ENCODE measurements at places on chromosomes 12 and 14.

- no peak for DNase-seq
Measured at GRCh38 chr14:23183479-23183878, at the start of gene SLC7A8. SLC7A8 (minus strand) TSS chr14:23183660; CDS start chr14:23182914, 746 bp downstream.

DNA sequence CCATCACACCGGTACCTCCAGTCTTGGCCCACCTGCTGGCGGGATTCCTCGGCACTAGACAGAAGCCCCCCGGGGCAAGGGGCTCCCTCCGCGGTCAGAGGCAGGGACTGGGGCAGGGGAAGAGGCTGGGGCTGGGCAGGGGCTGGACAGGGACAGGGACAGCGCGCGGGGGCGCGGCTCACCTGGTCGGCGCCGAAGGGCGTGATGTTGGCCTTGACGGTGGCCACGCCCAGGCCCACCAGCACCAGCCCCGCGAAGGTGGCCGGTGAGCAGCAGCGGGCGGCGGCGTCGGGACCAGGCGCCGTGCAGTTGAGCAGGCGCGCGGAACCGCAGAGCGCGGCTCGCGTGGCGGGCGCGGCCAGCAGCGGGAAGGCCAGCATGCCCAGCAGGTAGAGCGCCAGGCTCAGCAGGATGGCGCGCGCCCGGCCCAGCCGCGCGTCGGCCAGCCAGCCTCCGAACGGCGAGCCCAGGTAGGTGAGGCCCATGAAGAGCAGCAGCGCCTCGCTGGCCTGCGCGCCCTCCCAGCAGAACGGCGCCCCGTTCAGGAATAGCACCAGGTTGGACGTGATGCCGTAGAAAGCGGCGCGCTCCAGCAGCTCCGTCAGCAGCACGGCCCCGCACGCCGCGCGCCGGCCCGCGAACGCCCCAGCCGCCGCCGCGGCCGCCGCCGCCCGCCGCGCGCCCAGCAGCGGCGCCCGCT, 392 bp downstream of the SLC15A4 start:
- peak; percentile 45 for DNase-seq

DNA sequence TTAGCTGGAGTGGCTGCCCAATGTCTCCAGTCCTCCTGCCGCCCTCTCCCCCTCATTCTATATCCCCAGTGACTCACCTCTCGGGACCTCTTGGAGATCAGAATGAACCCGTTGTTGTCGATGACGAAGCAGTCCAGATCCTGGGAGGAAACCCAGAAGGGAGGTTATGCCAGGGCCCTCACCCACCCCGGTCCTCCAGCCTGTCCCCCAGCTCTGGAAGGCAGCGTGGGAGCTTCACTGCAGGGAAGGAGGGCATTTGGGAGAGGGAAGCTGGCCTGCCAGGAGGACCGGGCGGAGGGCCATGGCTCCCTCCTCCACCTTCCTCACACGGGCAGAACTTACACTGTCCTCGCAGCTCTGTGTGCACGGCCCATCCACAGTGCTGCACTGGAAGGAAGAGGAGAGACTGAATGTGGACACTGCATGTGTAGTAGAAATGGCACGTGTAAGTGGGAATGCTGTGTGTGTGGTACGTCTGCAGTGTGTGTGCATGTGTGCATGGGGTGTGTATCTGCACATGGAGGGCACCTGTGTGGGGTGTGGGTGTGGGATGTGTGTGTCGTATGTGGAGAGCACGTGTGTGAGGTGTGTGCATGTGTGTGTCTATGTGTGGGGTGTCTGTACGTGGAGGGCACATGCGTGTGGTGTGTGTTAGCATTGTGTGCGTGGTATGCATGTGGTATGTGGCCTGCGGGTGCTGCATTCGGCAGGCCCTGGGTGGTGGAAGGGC, 10.0 kb upstream of the LRTM2 start:
- DNase-seq: no peak

- DNase-seq: no peak
Measured at GRCh38 chr14:64440494-64440893, 24.8 kb upstream of the AKAP5 start.

GRCh38 chr12:76032043-76032981, 736 bp upstream of the PHLDA1 start:
- no peak for DNase-seq

GRCh38 chr12:103903993-103904392, 26.2 kb upstream of the HSP90B1 start:
- DNase-seq: no peak

- no peak for DNase-seq
Measured at GRCh38 chr14:36067428-36068187, 108.9 kb downstream of the PTCSC3 start.

GRCh38 chr14:98122527-98122926, 1149.5 kb downstream of the BCL11B start:
- DNase-seq: no peak

- no peak for DNase-seq
Measured at GRCh38 chr14:51581017-51581881, 70.5 kb upstream of the FRMD6 start.

DNA sequence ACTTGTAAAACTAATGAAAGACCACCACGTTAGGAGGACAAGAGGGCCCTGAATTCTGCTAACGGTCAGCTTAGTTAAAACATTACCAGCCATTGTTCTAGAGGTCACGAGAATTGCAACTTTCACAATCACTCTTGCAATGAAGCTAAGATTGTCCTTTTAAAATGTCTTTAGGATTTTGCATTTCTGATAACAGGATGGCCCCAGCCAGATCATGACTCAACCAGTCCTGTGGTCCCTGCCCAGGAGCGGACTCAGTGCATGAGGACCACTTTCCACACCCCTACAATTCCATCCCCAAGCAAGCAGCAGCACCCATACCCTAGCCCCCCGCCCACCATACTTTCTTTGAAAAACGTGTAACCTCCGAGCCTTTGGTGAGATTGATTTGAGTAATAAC, 28.7 kb downstream of the HSP90AA1 start:
- no peak for DNase-seq

DNA sequence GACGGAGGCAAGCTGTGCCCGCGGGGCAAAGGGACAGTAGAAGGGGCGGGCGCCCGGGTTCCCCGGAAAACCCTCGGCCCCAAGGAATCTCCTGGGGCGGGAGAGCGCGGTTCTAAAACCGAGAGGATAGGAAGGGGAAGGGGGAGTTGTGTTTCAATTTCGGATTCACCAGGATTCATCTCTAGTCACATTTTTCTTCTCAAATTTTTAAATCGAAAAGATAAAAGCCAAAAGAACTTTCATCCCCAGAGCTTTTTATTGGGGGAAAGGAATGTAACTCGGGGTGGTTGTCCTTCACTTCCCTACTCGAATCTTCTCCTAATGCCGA, 1.4 kb downstream of the BMP4 start:
- DNase-seq: no peak

DNA sequence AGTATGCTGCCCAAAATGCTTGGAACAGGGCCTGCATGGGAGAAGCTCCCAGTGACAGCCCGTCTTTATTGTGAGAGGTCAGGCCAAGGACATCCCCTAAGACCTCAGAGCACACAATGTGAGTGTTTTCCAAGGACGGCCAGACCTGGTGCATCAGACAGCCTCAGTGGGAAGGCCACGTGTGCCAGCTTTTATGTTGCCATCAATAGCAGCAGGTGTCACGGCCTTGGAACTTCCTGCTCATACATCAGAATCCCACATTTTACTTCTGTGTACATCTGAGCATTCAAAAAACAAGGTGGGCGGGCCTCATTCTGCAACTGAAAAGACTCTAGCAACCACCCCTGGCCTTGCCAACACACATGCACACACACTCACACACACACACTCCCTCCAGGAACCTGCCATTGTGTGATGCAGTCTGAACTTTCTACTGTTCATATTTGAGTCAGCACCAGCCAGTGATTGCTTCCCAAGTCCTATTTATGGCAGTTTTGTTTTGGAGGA, 753.1 kb upstream of the TBX3 start:
- DNase-seq: no peak

- no peak for DNase-seq
Measured at GRCh38 chr14:32726516-32726915, 212.2 kb upstream of the NPAS3 start.

GRCh38 chr12:52423661-52424500, 10.3 kb downstream of the KRT75 start:
- no peak for DNase-seq

DNA sequence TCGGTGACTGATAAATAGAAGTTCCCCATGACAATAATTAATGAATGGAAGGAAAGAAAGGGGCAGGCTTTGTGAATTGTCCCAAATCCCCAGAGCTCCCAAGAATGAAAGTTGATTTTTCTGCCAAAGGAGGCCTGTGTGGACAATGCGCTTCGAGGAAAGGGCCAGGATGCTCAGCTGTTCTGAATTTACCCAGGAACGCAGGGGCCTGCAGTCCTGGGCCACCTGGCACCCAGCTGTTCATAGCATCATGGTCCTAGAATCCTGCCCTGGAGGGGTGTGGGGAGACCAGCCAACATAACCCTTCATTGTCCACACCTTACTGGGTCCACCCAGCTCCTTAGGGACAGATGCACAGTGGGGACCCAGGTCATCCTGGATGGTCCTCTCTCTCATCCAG, 587.5 kb downstream of the BCL11B start:
- DNase-seq: no peak

DNA sequence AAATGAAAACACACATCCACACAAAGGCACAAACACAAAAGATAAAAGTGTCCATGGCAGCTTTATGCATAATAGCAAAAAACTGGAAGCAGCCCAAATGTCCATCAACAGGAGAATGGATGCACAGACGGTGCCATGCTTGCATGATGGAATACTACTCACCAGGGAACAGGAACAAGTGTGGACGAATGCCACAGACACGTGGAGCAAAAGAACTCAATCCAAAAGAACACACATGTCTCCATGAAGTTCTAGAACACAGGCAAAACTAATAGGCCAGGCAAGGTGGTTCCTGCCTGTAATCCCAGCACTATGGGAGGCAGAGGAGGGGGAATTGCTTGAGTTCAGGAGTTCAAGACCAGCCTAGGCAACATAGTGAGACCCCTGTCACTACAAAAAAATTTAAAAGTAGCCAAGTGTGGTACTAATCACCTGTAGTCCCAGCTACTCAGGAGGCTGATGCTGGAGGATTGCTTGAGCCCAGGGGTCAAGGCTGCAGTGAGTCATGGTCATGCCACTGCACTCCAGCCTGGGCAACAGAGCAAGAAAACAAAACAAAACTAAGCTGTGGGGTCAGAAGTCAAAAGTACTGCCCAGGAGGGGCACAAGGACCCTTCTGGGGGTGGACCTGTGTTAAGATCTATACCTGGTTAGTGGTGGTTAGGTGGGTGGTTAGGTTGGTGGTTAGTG, 7.3 kb upstream of the TMEM119 start:
- no peak for DNase-seq

DNA sequence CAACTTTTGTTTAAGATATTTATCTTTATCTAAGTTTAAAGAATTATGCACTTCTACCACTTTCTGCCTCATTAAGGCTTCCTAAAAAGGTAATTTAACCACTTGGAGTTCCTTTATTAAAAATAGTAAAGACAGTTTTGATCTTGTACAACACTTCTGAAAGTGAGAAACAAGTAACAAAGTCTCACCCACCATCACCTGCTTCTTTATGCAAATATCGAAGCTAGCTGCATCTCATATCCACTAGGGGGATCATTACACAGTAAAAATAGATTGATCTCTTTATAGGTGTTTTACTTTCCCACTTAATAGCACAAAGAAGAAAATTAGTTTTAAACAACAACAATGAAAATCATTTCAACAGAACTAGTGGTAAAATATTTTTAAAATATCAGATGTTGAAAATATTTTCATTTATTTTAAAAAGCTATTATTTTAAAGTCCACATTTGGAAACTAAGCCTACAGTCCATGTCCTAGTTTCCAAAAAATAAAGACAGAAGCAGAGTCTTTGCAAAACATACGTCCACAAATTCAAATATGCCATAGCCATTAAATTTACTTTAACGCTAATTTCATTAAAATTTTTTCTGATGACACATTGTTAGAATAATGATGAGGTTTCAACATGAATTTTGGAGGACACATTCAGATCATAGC, 160.0 kb upstream of the SOX5 start:
- no peak for DNase-seq

DNA sequence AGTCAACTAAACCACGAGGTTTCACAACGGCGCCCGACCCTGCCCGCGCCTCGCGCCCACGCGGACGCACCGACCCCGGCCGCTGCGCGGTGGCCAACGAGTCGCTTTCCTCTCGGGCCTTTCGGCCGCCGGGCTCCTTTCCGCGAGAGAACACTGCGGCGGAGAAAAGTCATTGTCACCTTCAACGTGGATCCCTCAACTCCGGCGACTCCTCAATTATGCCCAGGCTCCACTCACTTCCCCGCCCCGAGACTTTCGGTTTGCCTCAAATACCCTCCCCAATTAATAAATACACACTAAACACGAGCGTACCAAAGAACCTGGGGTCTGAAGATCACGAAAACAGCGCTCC, 450 bp downstream of the SINHCAF start:
- DNase-seq: no peak

- no peak for DNase-seq
Measured at GRCh38 chr12:14148489-14149270, 167.3 kb upstream of the GRIN2B start.

DNA sequence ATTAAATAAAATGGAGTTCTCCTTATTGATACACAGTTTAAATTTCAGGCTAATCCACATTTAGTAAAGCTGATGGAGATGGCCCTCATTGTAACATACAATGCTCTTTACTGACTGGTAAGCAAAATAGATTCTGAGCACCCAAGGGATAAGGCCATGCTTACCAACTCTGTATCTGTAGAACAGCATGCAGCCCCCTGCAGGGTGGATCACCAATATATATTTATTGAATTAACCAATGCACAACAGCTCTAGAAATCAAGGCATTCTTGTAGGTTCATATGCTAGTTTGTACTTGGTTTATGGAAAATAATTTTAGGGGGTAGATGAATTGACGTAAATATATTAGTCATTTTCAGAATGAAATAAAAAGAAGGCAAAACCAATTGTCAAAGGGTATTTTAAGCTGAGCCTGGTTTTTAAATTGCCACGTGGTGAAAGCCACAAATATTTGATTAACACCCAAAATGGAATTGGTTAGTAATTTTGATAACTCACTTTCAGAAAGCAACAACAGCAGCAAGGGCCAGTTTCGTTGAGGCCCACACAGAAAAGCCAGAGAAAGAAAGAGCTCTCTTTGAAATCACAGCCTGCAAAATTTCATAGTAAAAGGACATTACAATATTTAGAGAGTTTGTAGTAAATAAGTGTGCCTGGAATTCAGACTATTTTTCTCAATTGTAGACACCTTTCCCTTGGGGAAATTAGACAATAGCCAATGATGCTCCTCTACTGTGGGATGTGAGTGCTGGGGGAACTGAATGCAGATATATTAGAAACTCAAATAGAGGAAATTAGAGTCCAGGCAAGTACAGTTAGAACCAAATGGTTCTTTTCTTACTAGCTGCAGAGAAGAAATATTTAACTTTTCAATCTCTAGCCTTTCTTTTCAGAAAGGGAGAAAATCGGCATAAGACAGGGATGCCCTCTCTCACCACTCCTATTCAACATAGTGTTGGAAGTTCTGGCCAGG, 216.2 kb upstream of the ABCD2 start:
- no peak for DNase-seq

- no peak for DNase-seq
Measured at GRCh38 chr12:46470036-46470627, 97.6 kb upstream of the SLC38A2 start.

DNA sequence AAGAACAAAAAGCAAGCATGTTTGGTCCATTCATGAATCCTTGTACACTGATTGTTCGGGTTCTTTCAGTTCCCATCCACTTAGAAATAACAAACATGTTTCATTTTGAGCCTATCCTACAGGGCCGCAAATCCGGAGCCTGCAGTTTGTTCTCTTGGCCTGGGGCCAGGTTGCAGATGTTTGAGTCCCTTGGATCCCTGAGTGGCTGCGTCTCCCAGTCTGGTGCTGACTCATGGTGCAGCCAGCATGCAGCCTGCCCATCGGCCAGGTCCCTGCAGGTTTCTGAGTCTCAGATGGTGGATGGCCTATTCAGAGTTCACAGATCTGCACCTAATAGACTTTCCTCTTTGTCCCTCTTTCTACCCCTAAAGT, 1.9 kb upstream of the DYNC1H1 start:
- peak; percentile 86 for DNase-seq
